GM23248 (cell line): ENCODE measurements at places on chromosomes 16 and 17. TPM values are rescaled to one million over a fixed set of nuclear protein-coding genes. Genes with fewer than 3 reads are reported as not detected.

Gene TBC1D28
- total RNA-seq: not detected in 2 replicates

Gene SLC13A2
- not detected in 2 replicates for total RNA-seq

Gene RNF157
- total RNA-seq: 4.0 TPM in 1 of 2 replicates, not detected in the other

Gene TBC1D3E
- total RNA-seq: not detected in 2 replicates

Gene CD300A
- total RNA-seq: not detected in 2 replicates

Gene CHST5
- total RNA-seq: 0.25 TPM in 1 of 2 replicates, not detected in the other

Gene CFAP20
- total RNA-seq: 33.4 and 77.2 TPM in 2 replicates

Gene AOC3
- total RNA-seq: 0.13 TPM in 1 of 2 replicates, not detected in the other

Gene SULT1A1
- total RNA-seq: not detected in 2 replicates
